ENCODE measurements at places on chromosomes 16 and 17.
A peak's percentile ranks its signal among the peaks of the same experiment; 100 is the strongest.

DNA sequence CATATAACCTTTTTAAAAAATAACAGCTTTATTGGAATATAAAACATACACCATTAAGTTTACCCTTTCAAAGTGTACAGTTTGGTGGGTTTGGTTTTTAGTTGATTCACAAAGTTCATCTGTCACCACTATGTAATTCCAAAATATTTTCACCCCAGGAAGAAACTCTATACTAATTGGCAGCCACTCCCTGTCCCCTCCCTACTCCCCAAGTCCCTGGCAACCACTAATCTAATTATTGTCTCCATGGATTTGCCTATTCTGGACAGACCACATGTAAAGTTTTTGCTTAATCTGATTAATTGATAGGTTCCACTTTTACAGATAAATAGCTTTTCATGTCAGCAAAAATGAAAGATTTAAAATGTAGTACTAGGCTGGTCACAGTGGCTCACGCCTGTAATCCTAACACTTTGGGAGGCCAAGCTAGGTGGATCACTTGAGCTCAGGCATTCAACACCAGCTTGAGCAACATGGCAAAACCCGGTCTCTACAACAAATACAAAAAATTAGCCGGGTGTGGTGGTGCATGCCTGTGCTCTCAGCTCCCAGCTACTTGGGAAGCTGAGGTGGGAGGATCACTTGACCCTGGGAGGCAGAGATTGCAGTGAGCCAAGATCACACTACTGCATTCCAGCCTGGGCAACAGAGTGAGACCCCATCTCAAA is 25.0 kb upstream of the MAPK3 start:
- no peak for DNase-seq

DNA sequence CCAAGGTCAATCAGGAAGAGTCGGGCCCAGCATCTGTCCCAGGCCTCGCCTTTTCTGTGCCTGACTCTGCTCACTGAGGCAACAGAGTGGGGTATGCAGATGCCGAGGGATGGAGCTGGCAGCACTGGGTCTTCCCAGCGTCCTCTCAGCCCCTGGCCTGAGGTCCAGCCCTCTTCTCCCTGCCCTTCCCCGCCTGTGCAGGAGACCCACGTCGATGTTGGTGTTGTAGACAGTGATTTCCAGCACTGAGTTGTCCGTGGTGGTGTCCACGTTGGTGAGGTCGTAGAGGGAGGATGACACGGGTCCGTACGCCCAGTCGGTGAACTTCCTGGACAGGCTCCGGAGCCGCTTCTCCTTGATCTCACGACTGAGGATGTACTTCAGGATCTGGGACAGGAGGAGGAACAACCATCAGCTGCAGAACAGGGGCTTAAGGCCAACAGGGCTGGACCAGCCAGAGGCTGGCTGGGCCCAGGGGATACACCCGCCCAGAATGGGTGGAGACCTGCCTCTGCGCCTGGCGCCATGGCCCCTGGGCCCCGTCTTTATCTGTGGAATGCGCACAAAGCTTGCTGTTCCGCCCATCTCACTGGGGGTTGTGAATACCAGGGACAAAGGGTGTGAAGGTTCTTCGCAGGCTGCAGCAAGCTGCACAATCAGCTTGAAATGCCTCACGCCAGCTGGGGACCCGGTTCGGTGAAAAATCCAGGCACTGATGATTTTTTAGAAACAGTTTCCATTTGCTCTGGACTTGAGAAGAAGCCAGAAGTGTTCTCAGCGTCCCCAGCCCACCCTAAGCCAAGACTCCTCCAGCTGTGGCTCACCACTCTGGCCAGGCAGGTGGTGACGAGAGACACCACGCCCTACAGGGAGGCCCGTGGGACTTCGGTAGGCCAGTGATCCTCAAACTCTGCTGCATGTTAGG is 27.5 kb downstream of the TRPV3 start:
- DNase-seq = no peak

DNA sequence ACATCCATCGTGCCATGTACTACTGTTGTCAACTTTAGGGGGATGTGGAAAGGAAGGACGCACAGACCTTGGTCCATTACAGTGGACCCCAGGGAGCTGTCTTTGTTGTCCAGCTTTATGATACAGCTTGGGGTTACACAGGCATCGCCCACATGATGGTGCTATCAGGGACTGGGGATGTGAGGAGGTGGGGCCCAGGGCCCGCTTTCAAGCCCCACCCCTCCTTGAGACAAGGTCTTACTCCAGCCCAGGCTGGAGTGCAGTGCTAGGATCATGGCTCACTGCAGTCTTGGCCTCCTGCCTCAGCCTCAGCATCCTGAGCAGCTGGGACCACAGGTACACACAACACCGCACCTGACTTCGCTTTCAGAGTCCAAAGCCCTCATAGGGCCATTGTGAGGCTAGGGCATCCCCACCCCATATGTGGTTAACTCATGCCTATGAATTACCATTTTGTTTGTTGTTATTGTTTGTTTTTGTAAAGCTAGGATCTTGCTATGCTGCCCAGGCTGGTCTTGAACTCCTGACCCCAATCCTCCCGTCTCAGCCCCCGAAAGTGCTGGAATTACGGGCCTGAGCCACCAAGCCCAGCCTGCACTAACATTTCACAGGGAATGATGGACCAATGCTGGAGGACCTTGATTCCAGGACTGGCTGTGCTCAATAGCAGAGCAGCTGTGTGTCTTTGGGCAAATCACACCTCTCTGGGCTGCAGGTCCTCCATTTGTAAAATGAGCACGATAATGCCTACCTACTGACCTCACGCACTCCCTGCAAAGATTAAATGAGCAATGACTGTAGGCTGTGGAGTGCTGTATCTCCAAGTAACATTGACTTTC is 17.2 kb downstream of the ST3GAL2 start:
- no peak for DNase-seq

DNA sequence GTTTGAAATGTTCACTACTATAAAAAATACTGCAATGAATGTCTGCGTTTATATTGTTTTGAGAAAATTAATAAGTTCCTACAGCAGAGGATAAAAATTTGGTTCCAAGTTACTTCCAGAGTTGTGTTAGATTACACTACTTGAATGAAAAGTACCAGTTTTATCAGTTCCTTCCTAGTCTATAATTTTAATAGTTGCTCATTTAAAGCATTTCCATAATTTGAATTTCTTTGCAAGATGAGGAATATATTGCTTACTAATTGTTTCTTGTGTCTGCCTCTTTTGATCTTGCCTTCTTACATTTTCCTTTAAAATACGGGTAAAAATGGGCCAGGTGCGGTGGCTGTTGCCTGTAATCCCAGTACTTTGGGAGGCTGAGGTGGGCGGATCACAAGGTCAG is 4.0 kb downstream of the EMC6 start:
- DNase-seq = no peak

DNA sequence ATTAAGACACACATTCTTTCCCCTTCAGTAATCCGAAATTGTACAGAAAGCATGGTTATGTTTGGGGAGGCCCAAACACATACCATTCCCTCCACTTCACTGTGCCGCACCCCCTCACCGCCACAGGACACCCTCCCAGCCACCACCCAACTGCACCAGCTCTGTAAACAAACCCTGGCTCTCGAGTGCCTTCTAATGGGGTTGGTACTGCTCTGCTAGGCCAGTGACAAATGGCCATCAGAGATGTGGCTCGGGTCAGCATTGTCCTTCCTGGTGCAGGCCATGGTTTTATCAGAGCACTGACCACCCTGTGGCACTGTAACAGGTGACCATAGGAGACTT is 24.0 kb upstream of the SREBF1 start:
- DNase-seq = no peak

GRCh38 chr16:82769845-82770244 is 143.1 kb downstream of the CDH13 start:
- no peak for DNase-seq

DNA sequence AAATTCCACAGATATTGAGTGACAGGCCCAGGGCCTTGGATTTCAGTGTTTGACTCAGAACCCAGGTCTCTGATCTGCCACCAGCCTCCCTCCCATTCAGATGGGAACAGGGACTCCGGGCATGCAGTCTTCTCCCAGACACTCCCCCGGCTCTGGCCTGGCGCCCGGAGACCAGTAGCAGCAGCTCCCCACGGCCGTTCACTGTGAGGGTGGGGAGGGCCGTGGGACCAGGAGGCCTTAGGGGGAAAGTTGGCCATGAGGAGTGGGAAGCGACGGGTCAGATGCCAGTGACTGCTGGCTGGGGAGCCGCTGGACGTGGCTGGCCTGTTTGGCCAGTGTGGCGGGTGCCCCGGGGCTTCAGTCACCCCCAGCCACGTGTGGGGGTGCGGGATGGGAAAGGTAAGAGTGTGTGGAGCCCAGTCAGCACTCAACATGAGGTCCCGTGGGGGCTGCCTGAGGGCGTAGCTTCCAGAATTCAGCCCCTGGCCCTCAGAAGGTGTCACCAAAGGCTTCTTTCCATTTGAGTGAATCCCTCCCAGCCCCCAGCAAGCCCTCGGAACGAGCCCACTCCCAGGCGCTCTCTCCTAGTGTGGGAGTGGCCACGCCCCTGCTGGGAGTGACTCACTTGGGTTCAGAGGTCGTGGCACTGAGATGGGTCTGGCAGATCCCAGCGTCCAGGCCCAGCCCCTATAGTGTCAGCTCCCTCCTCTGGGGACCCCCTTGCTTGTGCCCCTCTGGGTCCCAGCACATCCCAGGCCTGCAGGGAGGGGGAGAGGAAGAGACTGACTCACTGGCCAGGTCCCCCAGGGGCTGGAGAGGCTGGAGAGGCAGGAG is 309.4 kb downstream of the SEC14L1 start:
- peak; percentile 39 for DNase-seq

DNA sequence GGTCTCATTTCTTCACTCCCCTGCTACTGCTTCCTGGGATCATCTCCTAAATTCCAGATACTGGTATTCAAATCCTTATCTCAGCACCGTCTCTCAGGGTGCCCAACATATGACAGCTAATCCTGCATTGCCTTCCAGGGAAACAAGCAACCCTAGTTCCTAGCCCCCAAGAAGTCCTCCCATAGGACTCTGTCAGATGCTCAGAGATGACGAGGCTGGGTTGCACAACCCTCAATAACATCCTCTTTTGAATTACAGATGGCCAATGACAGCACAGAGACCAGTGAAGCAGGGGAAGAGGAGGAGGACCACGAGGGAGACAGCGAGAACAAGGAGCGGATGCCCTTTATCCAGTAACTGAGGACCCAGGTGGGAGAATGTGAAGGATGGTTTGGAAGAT is 45.0 kb upstream of the CLEC3A start:
- no peak for DNase-seq

DNA sequence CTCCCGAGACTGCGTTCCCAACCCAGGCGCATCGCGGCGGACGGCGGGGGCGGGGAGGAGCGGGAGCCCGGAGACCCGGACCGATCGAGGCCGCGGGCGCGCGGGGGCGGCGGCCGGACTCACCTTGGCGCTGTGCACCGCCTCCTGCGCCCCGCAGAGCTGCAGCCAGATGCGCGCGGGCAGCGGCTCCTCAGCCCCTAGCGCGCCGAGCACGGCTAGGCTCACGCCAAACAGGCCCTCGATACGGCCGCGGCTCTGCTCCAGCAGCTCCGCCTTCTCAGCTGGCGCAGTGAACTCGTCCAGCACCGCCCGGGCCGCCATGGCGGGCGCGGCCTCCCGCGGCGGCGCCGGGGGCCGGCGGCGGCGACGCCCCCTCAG is 339 bp downstream of the N4BP1 start:
- DNase-seq = no peak

DNA sequence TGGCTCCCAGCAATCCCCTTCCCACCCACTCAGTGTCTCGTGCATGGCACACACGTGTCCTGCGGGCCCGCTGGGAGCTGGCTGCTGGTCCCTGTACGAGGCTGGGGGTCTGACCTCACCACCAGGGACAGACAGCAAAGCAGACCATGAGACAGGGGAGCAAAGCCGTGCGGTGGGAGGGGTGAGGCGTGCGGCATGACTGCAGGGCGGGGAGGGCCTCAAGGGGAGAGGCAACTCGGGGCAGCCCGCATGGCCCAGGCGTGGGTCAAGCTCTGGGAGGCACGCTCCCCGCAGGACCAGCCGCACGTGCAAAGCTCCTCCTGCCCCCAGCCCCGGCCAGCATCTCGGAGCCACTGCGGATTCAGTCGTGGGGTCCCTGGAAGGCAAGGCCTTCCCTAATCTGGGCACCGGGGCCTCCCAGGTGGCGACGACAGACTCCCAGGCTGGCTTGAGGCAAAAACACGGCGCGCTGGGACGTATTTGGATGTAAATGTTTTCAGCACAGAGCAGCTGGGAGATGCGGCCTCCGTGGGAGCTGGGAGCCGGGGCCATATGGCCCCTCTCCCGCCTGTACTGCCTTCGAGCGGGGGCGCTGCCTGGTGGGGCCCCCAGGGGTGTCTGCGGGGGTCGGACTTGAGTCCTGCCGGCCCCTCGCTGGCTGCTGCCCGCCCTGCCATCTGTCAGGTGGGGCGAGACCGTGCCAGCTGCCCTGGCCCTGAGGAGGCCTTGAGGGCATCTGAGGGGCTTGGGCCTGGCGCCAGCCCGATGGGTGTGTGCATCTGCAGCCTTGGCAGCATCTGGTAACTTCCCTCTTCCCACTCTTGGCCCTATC is 12.2 kb upstream of the CBFA2T3 start:
- DNase-seq = no peak

DNA sequence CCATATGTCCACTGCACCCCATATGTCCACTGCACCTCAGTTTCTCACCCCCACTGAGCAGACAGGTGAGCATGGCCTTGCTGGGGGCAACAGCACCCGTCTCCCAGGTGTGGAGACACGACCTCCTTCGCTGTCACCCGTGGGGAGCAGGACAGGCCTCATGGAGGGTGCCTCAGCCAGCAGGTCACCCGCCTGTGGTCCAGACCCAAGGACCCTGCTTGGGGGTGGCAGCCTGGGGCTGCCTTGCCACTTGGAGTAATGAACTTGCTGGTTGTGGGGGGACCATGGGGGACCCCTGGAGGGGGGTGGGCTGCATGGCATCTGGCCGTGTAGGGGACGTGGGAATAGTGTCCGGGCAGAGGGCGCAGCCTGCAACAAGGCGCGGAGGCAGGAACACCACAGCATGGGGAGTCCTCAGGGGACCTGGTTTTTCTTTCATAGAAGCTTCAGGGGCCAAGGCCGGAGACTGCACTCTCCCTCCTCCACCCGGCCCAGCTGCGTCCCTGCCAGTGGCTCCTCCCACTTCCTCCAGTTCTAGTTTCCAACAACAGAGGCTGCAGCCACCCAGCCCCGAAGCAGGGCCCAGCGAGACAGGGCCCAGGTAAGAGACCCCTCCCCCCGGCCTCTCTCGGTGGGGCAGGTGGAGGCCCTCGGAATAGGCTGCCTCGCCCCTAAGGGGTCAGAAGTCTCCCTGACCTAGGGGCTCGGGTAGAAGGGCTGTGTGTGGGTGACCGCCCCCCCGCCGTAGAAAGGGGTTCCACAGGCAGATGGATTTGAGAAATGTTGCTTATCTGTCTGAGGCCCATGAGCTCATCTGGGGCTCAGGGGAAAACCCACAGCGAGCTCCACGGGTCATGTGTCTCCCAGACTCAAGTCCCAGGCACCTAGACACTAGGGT is at the start of gene NHLRC4:
Gene NHLRC4, plus strand, starts transcription at position 531 of the 898 bp plus-strand sequence. CDS start 1,043 bp downstream, outside the sequence.
- peak; percentile 19 for DNase-seq

- DNase-seq = no peak
These were observed 74.0 kb upstream of the GSE1 start for GRCh38 chr16:85539084-85539483.
